SJSA1 (cell line): ENCODE measurements at places on chromosomes 1 and 21.
A peak's percentile ranks its signal among the peaks of the same experiment; 100 is the strongest.

GRCh38 chr1:157176591-157177121, 38.5 kb upstream of the ETV3 start:
- DNase-seq, result no peak

- peak; percentile 87 for DNase-seq
Measured at GRCh38 chr1:200896531-200897196, 2.0 kb downstream of the INAVA start.

GRCh38 chr1:24505816-24506215, 3.2 kb downstream of the RCAN3 start:
- DNase-seq, result no peak

- no peak for DNase-seq
Measured at GRCh38 chr1:239322369-239322768, 64.0 kb upstream of the CHRM3 start.

- DNase-seq, result no peak
Measured at GRCh38 chr1:157104598-157105293, 5.1 kb upstream of the ETV3L start.

- no peak for DNase-seq
Measured at GRCh38 chr1:17475752-17476151, 36.3 kb upstream of the RCC2 start.

DNA sequence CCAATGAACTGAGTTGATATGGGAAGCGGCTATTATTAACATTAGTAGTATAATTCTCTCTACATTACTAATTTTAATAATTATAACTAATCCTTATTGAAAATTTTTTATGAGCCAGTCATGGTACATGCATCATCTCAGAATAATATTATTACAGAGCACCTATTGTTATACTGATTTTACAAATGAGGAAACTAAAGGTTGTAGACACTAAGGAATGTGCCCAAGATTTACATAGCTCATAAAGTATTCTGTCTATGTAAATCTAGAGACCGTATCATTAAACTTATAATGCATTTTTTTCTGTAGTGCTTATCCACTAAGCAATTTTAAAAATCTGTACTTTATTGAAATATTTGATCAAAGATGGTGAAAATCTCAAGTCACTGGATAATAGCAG, 825.9 kb downstream of the PLA2G4A start:
- no peak for DNase-seq

DNA sequence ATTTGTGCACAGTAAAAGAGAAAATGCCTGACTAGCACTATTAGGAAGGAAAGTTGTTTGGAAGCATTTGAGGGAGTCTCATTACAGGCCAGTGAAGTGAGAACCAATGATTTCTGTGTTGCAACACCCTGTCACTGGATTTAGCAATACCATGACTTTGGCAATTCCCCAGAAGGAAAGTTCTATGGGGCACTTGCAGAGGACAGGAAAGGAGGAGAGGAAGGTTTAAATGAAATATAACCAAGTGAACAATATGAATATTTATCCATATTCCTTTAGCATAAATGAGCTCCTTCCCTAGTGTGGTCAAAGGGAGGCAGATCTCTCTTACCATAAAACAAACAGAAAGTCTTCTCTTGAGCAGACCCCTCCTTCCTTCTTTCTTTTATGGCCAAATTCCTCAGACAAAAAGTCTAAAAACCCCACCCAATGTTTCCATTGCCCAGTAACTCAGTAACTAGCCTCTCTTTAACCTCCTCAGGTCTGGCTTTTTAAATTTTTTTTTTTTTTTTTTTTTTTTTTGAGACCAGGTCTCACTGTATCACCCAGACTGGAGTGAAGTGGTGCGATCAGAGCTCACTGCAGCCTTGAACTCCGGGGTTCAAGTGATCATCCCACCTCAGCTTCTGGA, 5.5 kb downstream of the TLR5 start:
- DNase-seq, result no peak

GRCh38 chr1:234730475-234730769, 120.4 kb upstream of the IRF2BP2 start:
- DNase-seq, result no peak

DNA sequence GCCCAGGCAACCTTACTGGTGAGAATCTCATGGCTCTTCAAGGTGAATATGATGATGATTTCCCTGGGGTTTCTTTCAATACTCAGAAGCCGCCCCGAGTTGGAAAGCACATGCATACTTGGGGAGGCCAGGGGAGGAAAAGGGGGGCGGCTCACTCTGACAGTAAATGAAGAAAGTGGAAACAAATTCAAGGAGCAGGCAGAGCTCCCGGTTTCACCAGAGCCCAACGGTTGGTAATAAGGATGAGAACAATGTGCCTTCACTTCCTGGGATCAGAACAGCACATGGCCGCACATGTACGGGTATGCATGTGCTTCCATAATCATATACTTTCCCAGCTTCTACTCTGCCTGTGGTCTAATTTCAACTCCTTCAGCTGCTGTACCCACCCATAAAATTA, 3.8 kb upstream of the ARHGEF2 start:
- DNase-seq, result no peak

- DNase-seq, result no peak
Measured at GRCh38 chr1:241603731-241604245, 36.4 kb downstream of the CHML start.

DNA sequence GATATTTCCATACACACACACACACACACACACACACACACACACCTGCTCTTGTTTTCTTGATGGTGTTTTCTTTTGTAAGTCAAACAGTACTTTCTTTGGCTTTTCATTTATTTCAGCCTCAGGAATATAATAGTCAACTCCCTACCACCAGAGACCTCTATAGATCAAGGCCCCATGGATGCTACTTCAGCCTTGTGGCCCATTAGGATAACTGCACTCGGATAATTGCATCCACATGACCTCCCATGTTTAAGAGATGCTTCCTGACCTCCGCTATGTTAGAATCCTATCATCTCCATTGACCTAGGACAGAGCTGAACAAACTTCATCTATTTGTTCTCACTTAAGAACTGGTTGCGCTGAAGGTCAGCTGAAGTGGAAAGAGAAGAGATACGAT, 1094.0 kb upstream of the B3GALT2 start:
- DNase-seq, result no peak

- DNase-seq, result no peak
Measured at GRCh38 chr1:43038232-43038935, 79.7 kb upstream of the SLC2A1 start.

- DNase-seq, result no peak
Measured at GRCh38 chr21:46650476-46651098, 15.1 kb downstream of the PRMT2 start.

DNA sequence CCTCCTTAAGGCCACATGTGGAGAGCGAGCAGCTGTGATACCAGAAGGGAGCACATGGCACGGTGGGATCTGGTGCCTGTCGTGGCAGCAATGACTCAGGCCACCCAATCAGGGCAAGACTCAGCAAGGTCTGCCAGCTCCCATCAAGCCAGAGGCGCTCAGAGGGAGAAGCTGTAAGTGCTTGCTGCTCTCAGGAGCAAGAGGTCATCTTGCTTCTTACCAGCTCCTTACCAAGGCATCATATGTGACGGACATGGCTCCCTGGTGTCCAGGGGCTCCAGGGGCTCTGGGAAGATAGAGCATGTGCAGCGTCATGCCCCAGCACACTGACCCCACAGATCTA, 72.9 kb downstream of the ITPKB start:
- no peak for DNase-seq

DNA sequence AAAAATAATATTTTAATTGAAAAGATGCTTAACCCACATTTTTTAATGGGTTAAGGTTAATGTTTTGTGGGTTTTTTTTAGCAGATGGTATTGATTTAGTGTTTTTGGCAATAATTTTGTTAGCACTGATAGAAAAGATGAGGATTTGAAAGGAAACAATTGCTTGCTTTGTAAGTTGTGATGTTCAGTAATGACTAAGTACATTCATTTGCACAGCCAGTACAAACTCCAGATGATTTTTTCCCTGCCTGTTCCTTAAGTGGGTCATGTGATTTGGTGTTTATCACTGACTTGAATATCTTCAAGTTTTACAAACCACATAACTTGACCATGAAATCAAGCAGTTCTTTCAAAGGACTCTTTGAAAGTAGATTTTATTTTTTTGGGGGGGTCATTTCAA, 15.0 kb downstream of the DISP1 start:
- no peak for DNase-seq

DNA sequence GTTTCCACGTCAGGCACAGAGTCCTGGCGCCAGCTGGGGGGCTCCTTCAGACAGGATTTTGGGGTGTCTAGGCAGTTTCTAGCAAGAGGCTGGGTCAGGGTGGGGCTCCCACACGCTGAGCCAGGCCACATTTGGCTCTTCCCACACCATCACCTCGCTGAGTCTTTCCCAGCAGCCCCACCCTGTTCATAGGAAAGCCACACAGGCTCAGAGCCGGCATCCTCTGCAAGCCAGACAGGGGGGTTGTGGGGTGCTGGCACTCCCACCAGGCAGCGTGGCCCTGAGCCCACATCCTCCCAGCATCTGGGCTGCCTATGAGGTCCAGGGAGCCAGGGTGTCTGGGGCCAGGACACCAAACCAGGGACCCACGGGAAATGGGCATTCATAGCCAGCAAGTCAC, 2.8 kb upstream of the GPR153 start:
- DNase-seq, result no peak

- no peak for DNase-seq
Measured at GRCh38 chr1:58038574-58038973, 508.0 kb downstream of the OMA1 start.

DNA sequence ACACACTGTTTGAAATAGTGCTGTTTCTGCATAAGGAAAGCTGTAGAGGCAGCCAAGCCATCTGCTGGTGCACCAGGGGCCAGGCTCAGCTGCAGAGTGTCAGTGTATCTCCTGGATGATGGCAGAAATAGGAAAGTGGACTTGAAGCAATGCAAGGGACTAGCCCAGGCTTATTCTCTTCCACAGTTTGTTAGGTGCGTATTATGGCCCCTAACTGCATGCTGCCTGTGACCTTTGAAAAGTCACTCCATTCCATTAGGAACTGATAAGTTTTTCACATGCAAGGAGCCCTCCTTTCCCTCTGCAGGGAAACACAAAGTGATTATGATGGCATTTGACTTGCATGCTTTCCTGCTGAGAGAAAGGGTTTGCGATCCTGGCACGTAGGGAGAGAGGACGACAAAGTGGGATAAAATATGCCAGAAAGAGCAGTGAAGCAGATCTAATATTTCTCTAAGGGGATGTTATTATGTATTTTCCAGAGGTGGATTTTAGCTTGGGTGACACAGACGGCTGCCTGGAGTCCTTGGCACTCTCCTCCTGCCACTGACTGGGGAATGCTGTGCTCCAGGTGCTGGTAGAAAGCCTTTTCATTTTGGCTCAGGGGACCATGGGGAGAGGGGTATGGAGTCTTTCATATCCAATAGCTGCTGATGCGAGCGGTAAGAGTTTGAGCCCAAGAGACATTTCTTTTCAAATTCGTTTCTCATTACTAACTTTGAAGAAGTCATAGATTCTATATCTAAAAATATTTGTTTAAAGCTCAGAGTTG, 402.1 kb upstream of the B3GALT2 start:
- no peak for DNase-seq

DNA sequence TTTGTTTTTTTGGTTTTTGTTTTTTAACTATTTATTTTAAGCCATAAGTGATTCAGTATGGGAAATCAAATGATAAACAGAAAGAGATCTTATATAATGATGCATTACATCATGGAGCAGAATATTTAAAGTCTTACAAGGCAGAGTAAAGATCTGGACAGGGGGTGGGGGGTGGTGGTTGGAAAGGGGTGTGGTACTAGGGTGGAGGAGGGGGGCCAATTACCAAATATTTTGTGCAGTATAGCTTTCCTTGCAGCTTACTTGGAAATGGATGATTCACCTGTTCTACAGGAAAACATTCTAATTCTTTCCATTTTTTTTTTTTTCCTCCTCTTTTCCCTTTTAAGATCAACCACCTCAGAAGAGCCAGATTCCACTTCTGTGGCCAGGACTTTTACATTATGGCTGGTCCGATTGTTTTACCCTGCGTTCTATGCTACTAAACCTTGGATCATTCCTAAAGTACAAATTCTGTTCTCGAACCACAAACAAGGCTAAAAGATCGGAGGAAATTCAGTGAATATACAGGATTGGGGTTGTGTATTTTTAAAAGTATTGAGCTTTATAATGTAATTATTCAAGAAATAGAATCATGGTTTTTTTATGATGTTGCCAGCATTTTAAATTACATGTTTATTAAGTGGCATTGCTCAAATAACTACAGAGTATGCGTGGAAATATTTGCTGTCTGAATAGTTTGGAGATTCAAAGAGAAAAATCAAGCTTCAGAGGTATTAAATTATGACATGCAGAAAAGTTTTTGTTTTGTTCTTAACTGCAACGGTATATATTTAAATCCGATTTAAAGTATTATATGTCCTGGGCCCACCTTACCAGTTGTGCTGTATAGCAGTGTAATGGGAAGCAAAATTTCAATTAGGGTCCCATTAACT, 859.5 kb downstream of the USP25 start:
- DNase-seq, result no peak

DNA sequence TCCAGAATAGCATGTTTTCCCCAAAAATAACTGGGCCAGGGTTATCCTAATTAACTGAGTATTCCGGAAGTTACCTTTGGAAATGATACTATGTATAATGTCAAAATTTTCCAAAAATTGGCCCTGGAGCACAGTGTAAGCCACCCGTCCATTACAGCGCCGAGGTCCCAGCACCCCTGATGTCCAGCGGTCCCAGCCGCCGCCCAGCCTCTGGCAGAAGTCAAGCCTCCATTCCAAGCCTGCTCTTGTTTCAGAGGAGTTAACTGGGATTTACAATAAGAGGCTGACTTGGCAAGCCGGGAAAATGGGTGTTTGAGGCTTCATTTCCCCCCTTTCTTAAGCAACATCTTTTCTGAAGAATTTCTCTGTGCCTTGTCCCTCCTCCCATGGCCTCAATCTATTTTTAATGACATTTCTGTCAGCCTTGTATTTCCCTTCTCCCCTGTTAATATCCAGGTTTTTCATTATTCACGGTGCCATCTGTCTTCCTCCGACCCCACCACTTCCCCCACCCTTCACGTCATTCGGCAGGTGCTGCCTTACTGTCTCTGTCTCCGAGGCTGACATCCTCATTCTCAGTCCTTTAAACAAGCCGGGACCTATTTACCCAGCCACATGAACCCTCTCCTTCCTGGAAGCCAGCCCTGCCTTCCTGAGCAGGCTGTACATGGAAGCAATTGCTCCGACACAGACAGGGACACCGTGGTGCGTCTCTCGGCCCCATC, 490.9 kb downstream of the NPHP4 start:
- DNase-seq, result no peak
